ENCODE measurements at places on chromosomes 4 and X. TPM values are rescaled to one million over a fixed set of nuclear protein-coding genes. Genes with fewer than 3 reads are reported as not detected.
A peak's percentile ranks its signal among the peaks of the same experiment; 100 is the strongest.

DNA sequence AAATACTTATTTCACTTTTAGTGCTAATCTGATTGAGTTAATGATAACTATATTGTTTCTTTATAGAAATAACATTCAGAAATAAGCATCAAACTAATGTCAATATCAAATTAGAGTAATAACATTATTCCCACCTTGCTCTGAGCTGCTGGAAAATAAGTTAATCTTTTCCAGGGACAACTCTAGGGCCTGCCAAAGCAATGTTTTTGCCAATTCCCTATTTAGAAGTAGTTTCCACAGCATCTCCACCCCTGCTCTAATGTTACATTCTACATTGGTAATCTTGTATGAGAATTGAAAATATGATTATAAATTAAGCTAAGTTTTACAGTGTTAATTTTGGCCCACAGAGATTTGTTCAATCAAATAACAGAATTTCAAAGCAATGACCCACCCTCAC lies 68.3 kb downstream of the REELD1 start:
- DNase-seq, result no peak

DNA sequence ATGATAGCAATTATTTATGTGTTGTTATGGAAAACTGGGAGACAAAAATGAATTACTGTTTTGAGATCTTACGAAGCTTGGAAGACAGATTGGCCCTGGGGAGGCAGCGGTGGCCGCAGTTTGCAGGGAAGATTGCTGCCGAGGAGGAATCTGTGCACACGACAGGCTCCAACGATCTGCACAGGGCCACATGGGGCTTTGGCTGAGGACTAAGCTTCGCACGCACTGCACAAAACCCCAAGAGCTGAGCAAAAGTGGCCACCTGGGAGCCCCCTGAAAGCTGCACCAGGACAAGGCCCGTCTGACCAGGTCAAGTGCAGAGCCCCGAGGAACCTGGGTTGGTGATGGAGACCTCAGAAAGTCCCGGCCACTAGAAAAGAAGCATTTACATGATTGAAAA lies 5.2 kb upstream of the PDE6B start:
- no peak for DNase-seq

GRCh38 chr4:88003261-88003660 lies 4.2 kb upstream of the PKD2 start:
- no peak for DNase-seq

- DNase-seq, result peak; percentile 1
Measured at GRCh38 chrX:34656467-34656841, 631 bp downstream of the TMEM47 start.

NAT8L gene
- 0.26 TPM for total RNA-seq

GRCh38 chr4:4427121-4427870 lies 40.4 kb downstream of the NSG1 start:
- peak; percentile 54 for DNase-seq

- DNase-seq, result no peak
Measured at GRCh38 chrX:11768039-11768438, 10.0 kb downstream of the MSL3 start.

DNA sequence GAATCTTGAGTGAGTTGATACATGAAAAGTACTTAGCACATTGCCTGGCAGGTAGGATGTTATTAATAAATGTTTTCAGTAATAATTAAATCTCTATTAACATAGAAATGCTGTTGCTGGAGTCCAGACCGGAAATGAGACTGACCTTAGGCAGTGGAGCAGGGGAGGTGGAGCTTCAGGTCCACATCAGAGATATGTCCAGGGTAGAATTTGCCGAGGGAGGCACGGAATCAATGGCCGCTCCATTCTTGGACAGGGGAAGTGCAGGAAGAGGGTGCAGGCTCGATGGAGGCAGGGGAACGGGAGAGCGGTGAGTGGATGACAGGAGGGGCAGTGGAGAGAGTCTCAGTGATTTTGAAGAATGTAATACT lies 107.3 kb downstream of the GATB start:
- no peak for DNase-seq

CT83 gene
- total RNA-seq, result not detected

GRCh38 chr4:113594231-113594556 lies 167.3 kb downstream of the CAMK2D start:
- DNase-seq, result no peak

- no peak for DNase-seq
Measured at GRCh38 chr4:148205476-148205875, 236.7 kb downstream of the NR3C2 start.
